Activated CD8-positive, alpha-beta memory T cell treated with anti-CD3 and anti-CD28 coated beads, Interleukin-2, amount 10 ng/mL, durations not matched to agents 7 days and 5 days (primary cell): ENCODE measurements at places on chromosomes 16 and 17. TPM values are rescaled to one million over a fixed set of nuclear protein-coding genes. Genes with fewer than 3 reads are reported as not detected.

GRCh38 chr17:8506145-8506544, 70.5 kb downstream of the NDEL1 start:
- no peak for DNase-seq

DNA sequence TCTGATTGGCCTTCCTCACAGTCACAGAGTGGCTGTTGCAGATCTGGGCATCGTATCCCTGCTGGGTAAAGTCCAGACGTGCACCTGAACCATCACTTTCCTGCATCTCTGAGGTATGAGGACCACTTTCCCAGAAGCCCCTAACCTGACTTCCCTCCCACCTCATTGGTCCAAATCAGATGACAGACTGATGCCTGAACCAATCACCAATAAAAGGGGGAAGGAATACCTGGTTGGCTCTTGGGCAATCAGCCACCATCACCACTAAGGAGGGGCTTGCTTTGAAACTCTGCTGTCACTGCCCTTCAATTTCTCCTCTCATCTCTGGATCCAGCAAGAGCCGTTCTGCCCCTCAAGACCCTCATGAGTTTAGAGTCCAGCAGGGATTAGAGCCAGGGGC, 13.6 kb upstream of the WFDC1 start:
- DNase-seq: no peak

GRCh38 chr16:30910427-30911029, 12.8 kb upstream of the FBXL19 start:
- no peak for DNase-seq

Gene KRTAP1-1
- total RNA-seq: not detected

Gene EFCAB13
- total RNA-seq: 5.9 TPM

Gene MPG
- total RNA-seq: 60.2 TPM

GRCh38 chr16:85033171-85033570, 5.6 kb downstream of the KIAA0513 start:
- no peak for DNase-seq
